Hepatocyte (in vitro differentiated cells): ENCODE measurements at places on chromosomes 2 and 18. TPM values are rescaled to one million over a fixed set of nuclear protein-coding genes. Genes with fewer than 3 reads are reported as not detected.

GRCh38 chr2:230347659-230348305, 20.8 kb downstream of the SP140L start:
- H3K4me1 ChIP-seq, result no peaks in the 10 kb centered on the region
- no peak for DNase-seq
- H3K27me3 ChIP-seq, result no peaks in the 10 kb centered on the region
- H3K4me3 ChIP-seq, result no peak overlapping the region
- no peak overlapping the region for H3K27ac ChIP-seq
- H3K36me3 ChIP-seq, result no peaks in the 10 kb centered on the region

DNA sequence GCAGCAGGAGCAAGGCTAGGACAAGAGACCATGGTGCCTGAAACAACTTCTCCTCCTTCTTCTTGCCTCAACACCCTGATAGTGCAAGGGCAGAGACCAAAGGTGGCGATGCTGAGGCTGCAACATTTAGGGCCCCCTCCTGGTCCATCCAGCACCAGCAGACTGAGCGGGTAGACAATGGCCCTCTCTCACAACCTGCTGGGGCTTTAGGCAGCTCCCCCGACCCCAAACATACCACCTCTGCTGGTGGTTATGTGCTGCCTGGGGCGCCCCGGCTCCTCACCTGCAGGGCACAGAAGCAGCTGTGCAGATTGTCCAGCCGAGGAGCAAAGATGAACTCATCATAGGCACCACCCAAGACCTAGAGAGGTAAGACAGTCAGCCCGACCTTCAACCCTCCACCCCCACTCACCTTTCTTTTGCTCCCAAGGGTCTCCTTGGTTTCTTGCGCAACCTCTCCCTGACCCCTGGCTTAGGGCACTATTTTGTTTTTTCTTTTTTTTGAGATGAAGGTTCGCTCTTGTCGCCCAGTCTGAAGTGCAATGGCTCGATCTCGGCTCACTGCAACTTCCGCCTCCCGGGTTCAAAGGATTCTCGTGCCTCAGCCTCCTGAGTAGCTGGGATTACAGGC, 3.5 kb downstream of the DNPEP start:
- no peak overlapping the region for H3K27ac ChIP-seq
- H3K4me3 ChIP-seq, result no peak overlapping the region
- peaks cover 13% of the 10 kb centered on the region for H3K4me1 ChIP-seq
- no peak for DNase-seq
- H3K36me3 ChIP-seq, result no peaks in the 10 kb centered on the region

GRCh38 chr2:70718241-70718640, 49.8 kb downstream of the ADD2 start:
- H3K36me3 ChIP-seq, result no peaks in the 10 kb centered on the region
- DNase-seq, result no peak
- no peak overlapping the region for H3K4me3 ChIP-seq
- H3K27ac ChIP-seq, result no peak overlapping the region

DNA sequence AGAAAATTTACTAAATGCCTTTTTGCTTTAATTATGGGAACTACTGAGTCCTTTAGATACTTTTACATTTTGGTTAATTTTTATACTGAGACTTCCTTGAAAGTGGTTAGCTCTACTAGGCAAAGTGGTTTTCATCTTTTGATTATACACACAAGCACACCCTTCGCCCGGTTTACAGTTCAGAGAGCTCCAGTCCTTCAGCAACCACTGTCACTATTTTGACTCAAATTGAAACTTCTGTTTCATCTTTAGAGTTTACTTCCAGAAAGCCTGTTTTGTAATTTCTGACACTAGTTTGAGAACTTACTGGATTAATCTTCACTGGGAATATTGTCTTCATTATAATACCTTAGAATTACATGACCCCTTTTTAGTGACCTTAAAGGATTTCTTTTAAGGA, 140.3 kb upstream of the FOSL2 start:
- peaks cover 12% of the 10 kb centered on the region for H3K4me1 ChIP-seq
- peak overlapping the region; percentile 19 for H3K27ac ChIP-seq
- DNase-seq, result no peak
- no peak overlapping the region for H3K4me3 ChIP-seq
- no peaks in the 10 kb centered on the region for H3K27me3 ChIP-seq

DNA sequence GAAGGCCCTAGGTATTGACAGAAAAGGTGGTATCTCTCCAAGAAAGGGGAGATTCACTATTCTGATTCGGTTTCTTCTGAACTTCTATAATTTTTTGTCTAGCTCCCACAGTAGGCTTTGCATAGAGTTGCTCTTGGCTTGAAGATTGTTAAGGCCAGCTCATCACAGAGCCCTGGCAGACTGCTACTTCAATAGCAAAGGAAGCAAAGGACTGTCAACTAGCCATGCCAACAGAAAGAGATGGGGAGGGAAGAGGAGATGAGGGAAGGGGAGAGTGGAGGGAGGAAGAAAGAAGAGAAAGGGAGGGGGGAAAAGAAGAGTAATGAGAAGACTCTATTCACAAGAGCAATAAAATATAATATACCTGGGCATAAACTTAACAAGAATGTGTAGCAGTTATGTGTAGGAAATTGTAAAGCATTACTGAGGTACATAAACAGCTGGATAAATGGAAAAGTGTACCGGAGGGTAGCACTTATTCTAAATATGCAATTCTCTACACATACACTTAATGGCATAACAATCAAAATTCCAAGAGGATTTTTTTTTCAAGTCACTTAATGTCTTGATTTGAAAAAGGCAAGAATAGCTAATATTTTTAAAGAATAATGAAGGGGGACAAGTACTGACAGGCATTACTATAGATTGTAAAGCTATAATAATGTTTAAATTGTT, 102.5 kb downstream of the LOXHD1 start:
- no peaks in the 10 kb centered on the region for H3K4me1 ChIP-seq
- no peak overlapping the region for H3K27ac ChIP-seq
- H3K4me3 ChIP-seq, result no peak overlapping the region
- no peak for DNase-seq
- H3K36me3 ChIP-seq, result no peaks in the 10 kb centered on the region

DNA sequence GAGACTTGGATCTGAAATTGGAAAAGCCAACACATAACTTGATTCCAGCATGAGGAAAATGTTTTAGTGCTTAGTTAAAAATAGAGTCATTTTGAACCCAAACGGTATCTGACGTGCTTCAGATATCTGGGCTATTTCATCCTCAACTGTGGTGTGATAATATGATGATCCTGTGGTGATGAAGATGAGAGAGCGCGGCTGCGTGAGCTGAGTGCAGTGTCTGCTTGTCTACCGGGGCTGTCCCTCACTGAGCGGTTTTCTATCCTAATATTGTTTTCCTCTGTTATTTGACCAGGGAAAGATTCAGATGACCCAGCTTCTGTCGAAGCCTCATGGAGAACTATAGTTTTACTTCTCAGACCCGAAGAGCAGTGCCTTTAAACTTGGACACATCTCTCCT, 5.8 kb downstream of the TWIST2 start:
- peaks cover 4% of the 10 kb centered on the region for H3K4me1 ChIP-seq
- no peaks in the 10 kb centered on the region for H3K36me3 ChIP-seq
- peaks cover 33% of the 10 kb centered on the region for H3K27me3 ChIP-seq
- H3K4me3 ChIP-seq, result no peak overlapping the region
- no peak for DNase-seq

DNA sequence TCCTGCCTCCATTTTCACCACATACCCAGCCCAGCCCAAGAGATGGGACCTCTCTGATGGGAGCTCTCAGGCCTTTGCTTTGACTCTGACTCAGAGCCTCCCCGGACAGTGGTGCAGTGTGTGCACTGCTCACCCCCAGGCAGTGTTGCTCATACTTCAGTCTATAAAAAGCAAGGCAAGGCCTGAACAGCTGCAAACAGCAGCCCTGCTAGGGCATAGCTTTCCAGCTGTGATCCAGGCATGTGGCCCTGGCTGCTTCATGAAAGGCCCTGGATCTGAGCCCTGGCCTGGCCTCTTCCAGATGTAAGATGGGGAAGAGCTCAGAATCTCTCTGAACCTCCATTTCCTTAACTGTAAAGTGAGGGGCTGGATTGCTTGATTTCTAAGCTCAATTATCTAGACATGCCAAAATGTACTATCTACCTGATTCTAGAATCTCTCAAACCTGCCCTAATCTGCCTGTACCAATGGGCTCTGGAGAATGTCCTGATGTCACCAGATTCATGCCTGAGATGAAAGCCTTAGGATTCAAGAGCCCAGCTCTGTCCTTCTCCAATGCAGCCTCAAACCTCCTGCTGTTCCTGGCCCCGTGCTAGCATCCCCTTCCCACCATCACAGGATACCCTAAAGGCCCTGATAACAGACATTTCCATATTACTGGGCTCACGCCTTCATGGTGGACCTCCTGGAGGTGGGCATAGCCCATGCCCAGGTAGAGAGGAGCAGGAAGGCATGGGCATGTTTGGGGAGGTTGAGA, 206.9 kb downstream of the ARL4C start:
- H3K36me3 ChIP-seq, result no peaks in the 10 kb centered on the region
- peak; percentile 48 for DNase-seq
- no peak overlapping the region for H3K27ac ChIP-seq

GRCh38 chr2:171811245-171811628, 82.8 kb downstream of the SLC25A12 start:
- no peaks in the 10 kb centered on the region for H3K4me1 ChIP-seq
- no peak overlapping the region for H3K4me3 ChIP-seq
- no peaks in the 10 kb centered on the region for H3K36me3 ChIP-seq

DNA sequence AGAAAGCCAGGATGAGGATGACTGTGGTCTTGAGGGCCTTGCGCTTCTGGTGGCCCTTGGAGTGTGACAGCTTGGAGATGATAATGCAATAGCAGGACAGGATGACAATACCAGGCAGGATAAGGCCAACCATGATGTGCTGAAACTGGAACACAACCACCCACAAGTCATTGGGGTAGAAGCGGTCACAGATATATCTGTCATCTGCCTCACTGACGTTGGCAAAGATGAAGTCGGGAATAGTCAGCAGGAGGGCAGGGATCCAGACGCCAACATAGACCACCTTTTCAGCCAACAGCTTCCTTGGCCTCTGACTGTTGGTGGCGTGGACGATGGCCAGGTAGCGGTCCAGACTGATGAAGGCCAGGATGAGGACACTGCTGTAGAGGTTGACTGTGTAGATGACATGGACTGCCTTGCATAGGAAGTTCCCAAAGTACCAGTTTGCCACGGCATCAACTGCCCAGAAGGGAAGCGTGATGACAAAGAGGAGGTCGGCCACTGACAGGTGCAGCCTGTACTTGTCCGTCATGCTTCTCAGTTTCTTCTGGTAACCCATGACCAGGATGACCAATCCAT, 2.7 kb downstream of the CXCR4 start:
- H3K27ac ChIP-seq, result no peak overlapping the region
- peaks cover 68% of the 10 kb centered on the region for H3K27me3 ChIP-seq
- no peaks in the 10 kb centered on the region for H3K36me3 ChIP-seq
- no peak for DNase-seq
- peaks cover 22% of the 10 kb centered on the region for H3K4me1 ChIP-seq

GRCh38 chr2:74553892-74554819, at the start of the genes DOK1 and LOXL3:
DOK1 (plus strand) TSS chr2:74554720; CDS start chr2:74554755, 35 bp downstream.
LOXL3 (minus strand) TSS chr2:74553942; CDS start chr2:74552634, 1,308 bp downstream.
- H3K4me1 ChIP-seq, result peaks cover 15% of the 10 kb centered on the region
- H3K36me3 ChIP-seq, result no peaks in the 10 kb centered on the region
- H3K4me3 ChIP-seq, result peak within 1 kb of the TSS; percentile 82
- H3K27me3 ChIP-seq, result no peaks in the 10 kb centered on the region

Gene POTEI
- 1.2 TPM in 2 replicates for polyA plus RNA-seq

Gene KCNK3
- polyA plus RNA-seq, result 8.2 and 9.0 TPM in 2 replicates
